Activated CD4-positive, alpha-beta T cell treated with anti-CD3 and anti-CD28 coated beads, Interleukin-2, amount 10 ng/mL, durations not matched to agents 7 days and 5 days (primary cell): ENCODE measurements at places on chromosomes 12 and 14.

DNA sequence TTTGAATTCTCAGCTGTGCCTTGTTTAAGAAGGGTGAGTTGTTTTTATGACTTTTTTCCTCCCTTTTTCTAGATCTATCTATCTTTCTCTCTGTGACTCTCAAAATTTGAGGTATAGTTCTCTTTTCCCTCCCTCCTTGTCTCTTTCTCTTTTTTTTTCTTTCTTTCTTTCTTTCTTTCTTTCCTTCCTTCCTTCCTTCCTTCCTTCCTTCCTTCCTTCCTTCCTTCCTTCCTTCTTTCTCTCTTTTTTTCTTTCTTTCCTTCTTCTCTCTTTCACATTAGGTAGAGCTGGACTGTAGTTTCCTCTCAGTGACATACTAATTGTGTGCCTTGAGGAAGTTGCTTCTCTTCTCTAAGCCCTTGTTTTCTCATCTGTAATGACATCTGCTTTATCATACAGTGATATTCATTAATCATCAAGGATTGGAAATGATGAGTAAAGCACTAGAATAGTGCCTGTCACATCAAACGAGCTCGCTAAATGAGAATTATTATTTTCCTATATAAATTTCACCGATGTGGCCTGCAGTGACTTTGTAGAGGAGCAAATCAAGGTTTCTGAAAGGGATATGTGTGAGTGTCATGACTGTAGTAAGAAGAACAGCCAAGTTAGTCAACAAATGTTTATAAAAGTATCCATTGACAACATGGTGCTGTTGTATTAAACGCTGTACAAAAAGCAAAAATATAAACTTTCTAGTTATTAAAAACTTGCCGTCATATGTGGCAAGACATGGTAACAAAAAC, 78.9 kb upstream of the SLC38A2 start:
- no peak for DNase-seq

GRCh38 chr14:37172024-37172869, at the start of gene SLC25A21:
SLC25A21 (minus strand) TSS chr14:37172606.
- DNase-seq, result no peak

GRCh38 chr12:62006076-62006732, 254.0 kb upstream of the USP15 start:
- peak; percentile 31 for DNase-seq

- no peak for DNase-seq
Observed at GRCh38 chr12:103821773-103822172, 19.3 kb downstream of the NT5DC3 start.

DNA sequence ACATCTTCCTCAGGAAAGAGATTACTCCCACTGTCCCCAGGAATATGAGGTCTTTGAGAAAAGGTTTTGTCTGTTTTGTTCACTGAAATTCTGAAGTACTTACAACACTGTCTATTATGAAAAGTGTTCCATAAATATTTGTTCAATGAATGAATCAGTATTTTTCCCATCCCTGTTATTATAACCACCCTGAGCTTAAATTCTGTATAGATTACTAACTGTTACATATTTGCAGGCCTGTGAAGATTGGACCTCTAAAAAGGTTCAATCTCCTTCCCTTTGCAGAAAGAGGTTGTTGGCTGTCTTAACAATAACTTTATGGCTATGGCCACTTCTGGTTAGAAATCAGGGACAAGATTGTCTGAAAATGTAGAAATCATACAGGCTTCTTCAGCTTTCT, 174.5 kb upstream of the NPAS3 start:
- no peak for DNase-seq

DNA sequence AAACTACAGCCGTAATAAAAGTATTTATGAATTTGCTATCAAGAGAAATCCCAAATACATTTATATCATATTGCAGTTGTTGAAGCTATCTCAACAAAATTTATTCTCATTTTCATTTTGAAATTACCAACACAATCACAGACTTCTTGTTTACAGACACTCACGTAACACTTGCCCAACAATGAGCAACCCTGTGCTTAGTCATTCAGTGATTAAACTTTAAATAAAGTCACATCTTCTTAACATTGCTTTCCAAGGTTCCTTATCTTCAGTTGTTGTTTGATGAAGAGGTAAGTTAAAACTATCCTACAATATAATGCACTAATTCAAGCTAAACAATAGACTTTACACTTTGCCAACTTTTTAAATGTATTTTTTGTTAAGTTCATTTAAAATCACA, 601.8 kb downstream of the SLC16A7 start:
- no peak for DNase-seq

GRCh38 chr12:11941606-11942337, 129.0 kb upstream of the BCL2L14 start:
- DNase-seq, result no peak

- no peak for DNase-seq
Observed at GRCh38 chr12:48459259-48459658, 13.1 kb upstream of the ANP32D start.

DNA sequence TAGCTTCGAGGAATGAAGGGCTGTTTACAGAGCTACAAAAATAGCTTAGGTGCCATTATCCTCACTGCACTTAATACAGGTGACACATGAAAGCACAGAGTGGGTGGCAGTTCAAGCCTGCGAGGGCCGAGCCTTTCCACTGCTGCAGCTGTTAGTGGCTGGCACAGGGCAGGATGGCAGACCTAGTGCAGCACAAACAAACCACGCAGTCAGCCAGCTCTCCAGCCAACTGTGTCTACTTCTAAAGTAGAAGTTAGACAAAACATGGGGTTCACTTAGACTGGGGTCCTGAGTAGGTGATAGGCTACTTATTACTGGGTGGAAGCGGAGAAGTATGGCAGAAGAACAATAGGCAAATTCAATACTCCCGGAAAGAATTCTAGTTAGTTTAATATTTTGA, 95.4 kb downstream of the DUSP16 start:
- no peak for DNase-seq

GRCh38 chr14:105641075-105641937, 114.9 kb downstream of the TMEM121 start:
- no peak for DNase-seq

DNA sequence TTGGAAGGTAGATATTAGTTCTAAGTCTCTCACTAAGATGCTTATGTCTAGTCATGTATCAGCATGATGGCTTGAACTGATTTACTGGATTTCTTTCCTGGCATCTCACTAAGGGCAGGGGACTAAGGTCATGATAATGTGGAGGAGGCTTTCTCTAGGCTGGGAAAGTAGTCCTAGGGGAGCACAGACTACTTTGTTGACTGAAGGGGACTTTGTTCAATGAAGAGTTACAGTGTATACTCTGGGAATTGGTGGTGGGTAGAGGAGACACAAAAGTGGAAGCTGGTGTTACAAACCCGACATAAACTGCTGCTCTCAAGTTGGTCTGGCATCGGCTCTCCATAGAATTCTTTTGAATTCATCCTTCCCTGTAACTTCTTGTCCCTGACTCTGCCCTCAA, 75.2 kb downstream of the SAMD4A start:
- DNase-seq, result no peak

DNA sequence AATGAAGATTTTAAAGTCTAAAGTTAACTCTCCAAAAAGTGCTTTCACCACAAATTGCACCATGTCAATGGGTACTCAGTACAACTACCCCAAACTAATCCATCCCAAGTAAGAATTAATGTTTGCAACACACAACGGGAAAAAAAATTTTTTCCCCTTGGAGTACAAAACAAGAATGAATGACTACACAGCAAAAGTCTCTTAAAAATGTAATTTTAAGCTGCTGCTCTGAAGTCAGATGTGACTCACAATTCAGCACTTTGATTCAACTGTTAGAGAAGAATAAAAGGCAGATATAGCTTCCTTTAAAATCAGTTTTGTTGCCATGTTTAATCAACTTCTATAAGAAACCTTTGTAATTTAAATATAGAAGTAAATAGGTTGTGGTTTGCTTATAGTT, 42.5 kb upstream of the VPS33A start:
- DNase-seq, result no peak

DNA sequence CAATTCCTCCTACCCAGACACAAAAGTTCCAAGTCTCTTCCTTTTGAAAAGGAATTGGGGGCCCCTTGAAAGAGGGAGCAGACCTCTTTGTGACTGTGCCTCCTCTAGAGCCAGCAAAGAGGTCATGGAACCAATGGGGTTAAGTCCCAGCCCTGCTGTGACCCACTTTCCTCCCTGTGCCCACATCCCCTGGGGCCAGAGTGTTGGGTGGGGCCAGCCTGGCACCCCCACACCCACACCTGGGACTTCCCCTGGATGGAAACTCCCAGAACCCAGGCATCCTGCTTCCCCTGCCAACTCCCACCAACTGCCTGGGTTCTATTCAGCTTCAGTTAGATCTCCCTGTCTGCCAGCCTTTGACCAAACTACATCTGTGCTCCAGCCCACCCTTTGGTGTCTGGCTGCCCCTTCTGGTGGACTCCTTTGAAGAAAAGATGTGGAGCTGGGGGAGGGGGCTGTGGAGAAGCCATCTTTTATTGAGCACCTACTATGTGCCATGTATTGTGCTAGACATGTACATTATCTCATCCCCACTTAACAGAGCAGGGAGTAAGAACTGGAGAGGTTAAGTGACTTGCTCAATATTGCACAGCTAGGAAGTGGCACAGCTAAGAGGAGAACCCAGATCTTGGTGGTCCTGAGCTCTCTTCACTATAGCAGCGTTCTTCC, 4.6 kb upstream of the RARG start:
- no peak for DNase-seq

DNA sequence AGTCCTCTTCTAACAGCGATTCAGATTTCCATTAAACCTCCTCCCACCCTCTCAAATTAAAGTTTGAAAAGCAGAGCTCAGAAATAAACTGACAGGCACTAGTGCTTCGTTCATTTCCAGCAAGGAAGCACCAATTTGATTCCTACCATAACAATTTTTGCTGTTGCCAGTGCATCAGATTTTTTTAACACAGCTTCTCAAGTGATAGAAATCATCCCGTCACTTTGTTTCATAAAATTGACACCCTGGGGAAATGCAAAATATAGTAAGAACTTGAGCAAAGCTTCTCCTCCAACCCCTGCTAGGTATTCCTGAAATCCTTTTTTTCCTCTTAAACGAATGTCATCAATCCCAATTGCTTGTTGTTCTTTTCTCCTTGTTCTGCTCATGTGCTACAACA, 332.1 kb downstream of the FOXG1 start:
- no peak for DNase-seq

- DNase-seq, result no peak
Observed at GRCh38 chr12:121255433-121255832, 41.1 kb downstream of the CAMKK2 start.

DNA sequence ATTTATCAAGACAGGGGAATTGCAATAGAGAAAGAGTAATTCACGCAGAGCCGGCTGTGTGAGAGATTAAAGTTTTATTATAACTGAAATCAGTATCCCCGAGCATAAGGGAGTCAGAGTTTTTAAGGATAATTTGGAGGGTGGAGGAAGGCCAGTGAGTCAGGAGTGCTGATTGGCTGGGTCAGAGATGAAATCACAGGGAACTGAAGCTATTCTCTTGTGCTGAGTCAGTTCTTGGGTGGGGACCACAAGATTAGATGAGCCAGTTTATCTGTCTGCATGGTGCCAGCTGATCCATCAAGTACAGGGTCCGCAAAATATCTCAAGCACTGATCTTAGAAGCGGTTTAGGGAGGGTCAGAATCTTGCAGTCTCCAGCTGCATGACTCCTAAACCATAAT, 96.6 kb downstream of the CCDC60 start:
- DNase-seq, result no peak

DNA sequence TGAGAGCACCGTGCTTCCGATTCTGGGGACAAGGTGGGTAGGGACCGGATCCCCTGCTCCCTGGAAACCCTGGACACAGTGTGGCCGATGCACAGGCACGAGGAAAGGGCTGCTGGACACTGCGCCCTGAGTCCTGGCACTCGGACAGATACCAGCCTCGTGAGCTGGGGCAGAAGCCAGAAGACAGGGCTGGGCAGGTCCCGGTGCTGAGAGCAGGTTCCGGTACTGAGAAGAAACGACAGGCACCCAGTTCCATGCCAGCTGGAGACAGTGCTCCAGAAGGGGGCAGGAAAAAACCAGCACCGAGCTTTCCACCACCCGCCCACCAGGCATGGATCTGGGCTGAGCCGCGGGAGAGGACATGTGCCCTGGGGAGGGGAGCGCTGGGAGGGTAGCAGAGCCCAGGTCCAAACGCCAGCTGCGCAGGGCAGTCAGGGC, 6.5 kb downstream of the XRCC3 start:
- DNase-seq, result no peak

GRCh38 chr12:124430491-124430890, 135.6 kb downstream of the RFLNA start:
- no peak for DNase-seq

- DNase-seq, result peak; percentile 7
Observed at GRCh38 chr12:121297435-121297991, 1.0 kb upstream of the CAMKK2 start.

DNA sequence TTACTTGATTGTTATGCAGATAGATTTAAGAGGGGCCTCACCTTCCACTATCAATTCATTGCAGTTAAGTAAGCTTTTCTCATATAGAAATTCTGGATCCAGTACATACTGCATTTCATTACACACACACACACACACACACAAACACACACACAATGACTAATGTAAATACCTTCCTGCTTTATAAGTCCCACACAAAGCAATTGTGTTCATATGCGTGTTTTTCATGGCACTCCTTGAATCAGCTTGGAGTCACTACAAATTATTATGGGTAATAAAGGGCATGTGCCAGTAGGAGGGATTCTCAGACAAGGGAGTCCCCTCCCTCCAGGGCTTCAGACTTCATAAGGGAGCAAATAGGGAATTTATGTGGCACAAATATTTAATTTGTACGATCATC, 4.5 kb downstream of the MIPOL1 start:
- no peak for DNase-seq

DNA sequence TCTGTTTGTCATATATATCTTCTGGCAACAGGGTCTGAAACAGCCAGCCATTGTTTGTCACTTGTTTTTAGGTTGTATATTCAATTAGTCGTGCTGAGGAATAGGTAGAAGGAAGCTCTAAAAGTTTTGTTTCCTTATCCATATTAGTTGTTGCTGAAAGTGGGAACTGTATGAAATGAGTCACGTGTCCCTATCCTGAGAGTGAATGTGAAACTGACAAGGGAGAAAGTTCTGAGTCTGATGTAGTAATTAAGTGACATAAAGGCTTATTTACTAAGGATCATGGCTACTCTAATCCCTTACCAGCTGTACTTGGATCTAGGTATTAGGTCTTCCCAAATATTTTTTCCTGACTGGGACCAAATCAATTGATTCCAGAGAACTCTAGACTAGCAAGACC, 16.4 kb downstream of the FAM234B start:
- no peak for DNase-seq

DNA sequence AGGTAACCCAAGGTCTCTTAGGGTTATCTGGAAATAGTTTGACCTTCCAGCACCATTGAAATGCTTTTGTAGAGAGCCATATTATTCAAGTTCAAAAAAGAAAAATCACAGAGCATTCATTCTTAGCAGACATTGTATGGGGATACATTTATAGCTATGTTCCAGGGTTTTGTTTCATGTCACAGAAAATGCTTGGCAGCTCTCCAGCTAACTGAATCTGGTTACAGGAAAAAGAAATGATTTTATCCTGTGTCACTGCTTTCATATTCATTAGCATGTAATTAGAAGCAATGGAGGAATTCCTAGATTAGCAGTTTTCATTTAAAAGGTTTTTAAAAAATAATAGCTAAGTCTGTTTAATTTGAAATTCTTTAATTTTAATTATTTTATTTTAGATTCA, 78.9 kb downstream of the SNAPC1 start:
- DNase-seq, result no peak

- DNase-seq, result no peak
Observed at GRCh38 chr12:9064815-9065606, 50.7 kb downstream of the A2M start.

GRCh38 chr14:93951635-93952540, 24.5 kb downstream of the ASB2 start:
- DNase-seq, result no peak
